ENCODE measurements at places on chromosomes 7 and 10.

DNA sequence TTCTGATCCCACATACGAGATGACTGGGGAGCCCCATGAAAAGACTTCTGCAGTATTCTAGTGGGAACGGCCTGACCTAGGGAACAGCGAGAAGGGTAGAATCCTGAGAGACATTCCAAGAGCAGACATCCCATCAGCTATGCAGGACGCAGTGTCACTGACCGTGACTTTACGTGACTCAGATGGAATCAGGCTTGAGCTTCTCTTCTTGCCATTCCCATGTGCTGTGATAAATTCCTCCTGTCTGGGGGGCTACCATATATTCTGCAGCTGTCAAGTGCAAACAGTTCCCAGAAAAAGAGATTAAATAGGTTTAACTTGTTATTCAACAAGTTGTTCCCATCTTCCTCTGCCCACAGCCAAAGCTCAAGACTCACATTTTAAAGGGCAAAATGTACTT lies 73.1 kb upstream of the PDE1C start:
- no peak for DNase-seq

DNA sequence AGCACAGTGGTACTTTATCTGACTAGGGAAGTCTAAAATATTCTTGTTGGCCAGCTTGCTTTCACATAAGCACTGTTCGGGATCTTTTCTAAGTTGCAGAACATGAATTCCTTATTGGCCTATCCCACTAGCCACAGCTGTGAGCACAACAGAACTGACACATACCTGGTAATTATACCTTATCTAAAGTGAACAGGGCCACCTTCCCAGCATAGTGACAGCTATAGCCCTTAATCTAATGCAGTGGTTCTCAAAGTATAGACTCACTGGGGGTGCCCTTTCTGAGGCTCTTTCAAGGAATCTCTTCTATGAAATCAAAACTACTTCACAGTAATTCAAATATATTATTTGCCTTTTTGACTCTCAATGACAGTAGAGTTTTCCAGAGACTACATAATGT lies 184.7 kb upstream of the KAT6B start:
- DNase-seq = no peak

DNA sequence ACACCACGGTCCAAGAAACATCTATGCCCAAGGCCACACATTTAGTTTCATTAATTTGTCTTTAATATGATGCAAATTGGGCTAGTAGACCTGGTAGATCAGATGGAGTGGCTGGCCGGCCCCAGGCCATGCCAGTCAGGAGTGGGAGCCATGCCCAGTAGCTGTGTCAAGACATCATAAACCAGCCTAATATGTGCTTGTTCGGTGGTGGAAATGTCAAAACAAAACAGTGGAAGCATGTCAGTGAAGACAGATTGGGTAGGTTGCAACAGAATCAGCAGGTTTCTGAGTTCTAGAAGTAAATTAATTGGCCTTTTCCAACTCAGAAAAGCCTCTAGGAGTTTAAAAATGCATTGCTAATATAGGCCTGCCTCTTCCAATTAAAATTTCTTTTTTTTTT lies 124.7 kb downstream of the NRP1 start:
- no peak for DNase-seq

DNA sequence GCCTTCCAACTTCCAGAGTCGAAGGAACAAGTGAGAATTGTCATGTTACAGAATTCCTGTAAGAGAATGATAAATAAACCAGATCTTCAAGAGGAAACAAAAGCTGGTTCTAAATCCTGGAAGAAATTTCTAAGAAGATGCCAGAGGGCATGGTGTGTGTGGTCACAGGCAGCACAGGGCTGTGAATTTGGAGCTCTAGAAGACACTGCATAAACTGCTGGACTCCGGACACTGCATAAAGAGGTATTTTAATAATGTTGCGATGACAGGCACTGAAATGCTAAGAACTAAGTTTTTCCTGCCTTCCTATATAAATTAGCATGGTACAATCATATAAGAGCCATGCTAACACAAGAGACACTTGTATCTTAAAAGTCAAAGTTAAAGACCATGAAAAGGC lies 86.0 kb downstream of the LARP4B start:
- DNase-seq = no peak

DNA sequence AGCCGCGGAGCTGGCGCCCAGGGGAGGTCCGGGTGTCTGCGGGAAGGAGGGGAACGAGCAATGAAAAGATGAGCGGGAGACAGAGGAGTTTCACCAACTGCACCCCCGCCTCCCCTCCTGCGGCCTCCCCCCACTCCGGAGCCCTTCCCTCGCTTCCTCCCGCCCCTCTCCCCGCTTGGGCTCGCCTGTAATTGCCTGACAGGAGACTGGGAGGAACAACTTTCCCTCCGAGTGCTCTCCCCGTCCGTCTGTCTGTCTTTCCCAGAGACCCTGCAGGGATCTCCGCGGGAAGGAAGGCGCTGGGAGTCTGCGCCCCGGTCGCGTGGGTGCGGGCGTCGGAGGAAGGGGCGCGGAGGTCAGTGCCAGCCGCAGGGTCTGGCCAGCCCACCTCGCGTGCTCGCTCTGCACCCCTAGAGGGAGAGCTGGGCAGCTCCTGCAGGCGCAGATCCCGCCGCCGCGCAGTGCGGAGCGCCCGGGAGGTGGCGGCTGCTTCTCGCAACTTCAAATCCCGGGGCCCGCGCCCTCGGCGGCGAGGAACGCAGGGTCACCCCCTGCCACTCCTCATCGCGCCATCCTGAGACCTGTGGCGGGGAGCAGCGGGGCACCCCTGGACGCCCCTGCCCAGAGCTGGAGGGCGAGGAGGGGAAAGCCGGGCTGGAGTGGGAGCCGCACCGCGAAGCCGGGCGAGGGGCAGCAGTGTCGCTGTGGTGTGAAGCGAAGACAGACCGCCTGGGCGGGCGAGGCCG lies 511 bp upstream of the NRP1 start:
- DNase-seq = peak; percentile 65

DNA sequence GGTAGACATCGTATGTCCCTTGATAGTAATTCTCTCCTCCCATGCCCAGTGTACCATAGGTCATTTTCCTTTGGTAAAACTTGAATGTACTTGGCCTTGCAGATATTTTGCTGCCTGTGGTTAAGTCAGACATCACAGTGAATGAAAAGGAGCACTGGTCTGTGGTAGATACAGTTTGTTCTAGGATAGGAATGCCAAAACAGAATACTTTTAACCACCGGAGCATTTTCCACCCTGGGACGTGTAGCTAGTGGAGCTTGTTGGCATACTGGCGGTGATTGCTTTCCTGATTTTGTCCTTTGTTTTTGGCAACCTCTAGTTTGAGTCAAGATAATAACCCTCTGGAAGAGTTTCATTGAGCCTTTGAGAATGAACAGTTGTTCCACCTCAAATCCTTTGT lies 92.0 kb upstream of the BMPER start:
- no peak for DNase-seq

DNA sequence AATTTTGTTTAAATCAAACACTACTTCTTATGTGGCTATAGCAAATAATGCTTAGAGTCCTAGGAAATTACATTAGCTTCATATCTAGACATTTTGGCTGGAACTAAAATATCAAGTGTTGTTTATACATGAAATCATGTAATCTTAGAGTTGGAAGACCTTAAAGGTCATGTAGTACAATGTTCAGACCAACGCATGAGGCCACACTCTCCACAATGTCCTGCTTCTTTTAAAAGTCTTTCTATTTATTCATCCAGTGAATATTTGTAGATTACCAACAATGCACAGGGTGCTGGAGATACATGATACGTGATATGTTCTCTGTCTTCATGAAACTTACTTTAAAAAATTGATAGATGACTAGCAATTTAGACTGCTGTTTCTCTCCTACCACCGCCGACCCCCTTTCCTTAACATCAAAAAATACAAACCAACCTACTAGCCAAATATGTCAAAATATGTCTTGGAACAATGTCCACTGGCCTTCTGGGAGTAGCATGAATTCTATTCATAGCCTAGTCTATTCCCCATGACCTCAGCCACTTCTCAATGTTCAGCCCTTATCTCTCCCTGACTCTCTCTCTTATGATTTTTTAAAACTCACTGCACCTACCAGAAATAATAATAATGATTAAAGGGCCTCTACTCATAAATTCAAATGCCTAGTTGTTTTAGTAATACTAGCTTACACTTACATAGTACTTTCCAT lies 59.5 kb upstream of the CAV2 start:
- no peak for DNase-seq

GRCh38 chr10:35063837-35064454 lies 26.2 kb downstream of the CUL2 start:
- no peak for DNase-seq

DNA sequence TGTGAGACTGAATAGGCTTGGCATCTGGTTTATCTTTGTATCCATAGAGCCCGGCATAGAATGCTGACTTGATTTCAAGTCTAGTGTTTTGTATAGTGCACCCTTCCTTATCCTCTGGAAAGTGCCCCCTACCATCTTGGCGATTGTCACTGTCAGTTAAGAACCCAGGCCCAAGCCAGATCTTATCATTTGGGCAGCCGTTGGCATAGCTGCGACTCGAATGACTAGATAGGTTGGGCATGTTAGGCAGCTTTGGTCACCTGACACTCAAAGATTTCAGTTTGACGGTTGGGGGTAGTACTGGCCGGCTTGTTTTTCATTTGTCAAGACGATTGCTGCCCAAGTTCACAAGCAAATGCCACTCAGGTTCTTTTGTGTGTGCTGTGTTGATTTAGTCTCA lies 6.6 kb downstream of the NIPSNAP2 start:
- peak; percentile 16 for DNase-seq

- DNase-seq = no peak
Measured at GRCh38 chr7:32158076-32158475, 87.9 kb upstream of the PDE1C start.

DNA sequence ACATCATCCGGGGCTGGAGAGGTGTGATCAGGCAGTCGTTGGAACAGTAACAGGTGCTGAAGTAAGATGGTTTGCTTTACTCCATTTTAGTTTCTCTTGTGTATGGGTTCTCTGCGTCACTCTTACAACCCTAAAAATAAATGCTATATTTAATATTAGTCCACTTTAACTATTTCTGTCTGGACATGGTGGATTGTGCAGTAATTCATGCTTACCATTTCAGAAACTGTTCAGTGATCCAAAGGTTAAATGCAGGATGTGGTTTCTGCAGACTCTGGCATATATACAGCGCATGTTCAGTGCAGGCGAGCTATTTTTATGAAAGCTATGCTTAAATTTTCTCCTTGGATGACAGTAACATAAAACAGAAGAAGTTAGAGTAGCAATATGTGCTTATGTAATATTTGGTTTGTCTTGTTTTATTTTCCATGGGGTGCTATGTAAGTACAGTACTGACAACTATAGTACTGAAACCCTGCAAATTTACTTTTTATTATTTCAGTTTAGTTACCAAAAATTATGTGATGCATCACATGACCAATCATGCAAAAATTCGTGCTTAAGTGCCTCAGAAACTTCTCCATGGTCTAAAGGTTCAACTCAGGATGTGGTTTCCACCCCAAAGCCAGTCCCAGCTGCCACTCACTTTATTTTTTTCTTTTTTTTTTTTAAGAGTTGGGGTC lies 46.6 kb upstream of the GRID1 start:
- no peak for DNase-seq

DNA sequence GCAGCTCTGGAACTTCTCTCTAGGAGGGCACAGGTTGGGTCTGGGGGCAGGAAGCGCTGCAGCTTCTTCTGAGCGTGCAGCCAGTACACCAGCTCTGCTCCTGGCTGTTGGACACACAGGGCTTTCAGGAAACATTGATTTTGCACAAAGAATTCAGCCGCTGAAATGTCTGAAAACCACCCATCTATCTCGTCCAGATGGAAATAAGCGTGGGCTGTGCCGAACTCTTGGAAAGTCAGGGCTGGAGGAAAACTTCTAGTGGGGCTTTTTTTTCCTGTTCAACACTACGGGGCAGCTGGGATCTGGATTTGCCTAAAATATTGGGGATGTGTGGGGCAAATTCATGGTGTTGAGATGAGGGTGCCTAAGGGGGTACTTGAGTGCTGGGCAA lies 31.2 kb downstream of the PALD1 start:
- no peak for DNase-seq

- DNase-seq = peak; percentile 80
Measured at GRCh38 chr7:155763691-155764437, 48.4 kb downstream of the SHH start.

- no peak for DNase-seq
Measured at GRCh38 chr10:29811751-29812427, 177.1 kb upstream of the SVIL start.

GRCh38 chr10:32446536-32447406 lies 831 bp downstream of the CCDC7 start:
- no peak for DNase-seq
